ENCODE measurements at places on chromosomes 7 and 10. TPM values are rescaled to one million over a fixed set of nuclear protein-coding genes. Genes with fewer than 3 reads are reported as not detected.

The CXCL12 gene
- not detected for total RNA-seq

The CYP51A1 gene
- 250 TPM for total RNA-seq

The PLAC9 gene
- total RNA-seq, result not detected

The RBM20 gene
- total RNA-seq, result not detected

The MRC1 gene
- total RNA-seq, result not detected

The RSPH10B2 gene
- not detected for total RNA-seq

The EBLN1 gene
- total RNA-seq, result not detected

The GPR146 gene
- not detected for total RNA-seq

The PRPS1L1 gene
- total RNA-seq, result not detected

The TMEM176B gene
- not detected for total RNA-seq

The UBE3C gene
- total RNA-seq, result 74.3 TPM

The NRAP gene
- total RNA-seq, result not detected

The AS3MT gene
- 3.2 TPM for total RNA-seq

The GPR15LG gene
- not detected for total RNA-seq

The HOXA1 gene
- total RNA-seq, result 9.6 TPM

The IDI2 gene
- not detected for total RNA-seq

The AKR1B1 gene
- total RNA-seq, result 47.8 TPM

The ENO4 gene
- total RNA-seq, result not detected

The GPR158 gene
- not detected for total RNA-seq

The NEBL gene
- total RNA-seq, result 0.16 TPM

The C10orf67 gene
- total RNA-seq, result 0.34 TPM

The REEP3 gene
- total RNA-seq, result 72.0 TPM

The ACTR3C gene
- 2.8 TPM for total RNA-seq

The RELN gene
- not detected for total RNA-seq

The APBB1IP gene
- total RNA-seq, result not detected

The GNAT3 gene
- not detected for total RNA-seq

The SLK gene
- 46.2 TPM for total RNA-seq

The CCDC3 gene
- total RNA-seq, result 0.31 TPM

The ZNF511 gene
- 38.3 TPM for total RNA-seq

The PTPN20 gene
- 6.2 TPM for total RNA-seq

The DENND11 gene
- total RNA-seq, result 7.6 TPM

The STEAP1 gene
- total RNA-seq, result 44.6 TPM

The CALML3 gene
- 58.4 TPM for total RNA-seq

The WDR11 gene
- 33.0 TPM for total RNA-seq

Data from hair follicular keratinocyte (primary cell).